ENCODE measurements at places on chromosomes 11 and 22.
A peak's percentile ranks its signal among the peaks of the same experiment; 100 is the strongest.

- DNase-seq = no peak
Observed at GRCh38 chr11:107494055-107494454, 36.4 kb upstream of the CWF19L2 start.

DNA sequence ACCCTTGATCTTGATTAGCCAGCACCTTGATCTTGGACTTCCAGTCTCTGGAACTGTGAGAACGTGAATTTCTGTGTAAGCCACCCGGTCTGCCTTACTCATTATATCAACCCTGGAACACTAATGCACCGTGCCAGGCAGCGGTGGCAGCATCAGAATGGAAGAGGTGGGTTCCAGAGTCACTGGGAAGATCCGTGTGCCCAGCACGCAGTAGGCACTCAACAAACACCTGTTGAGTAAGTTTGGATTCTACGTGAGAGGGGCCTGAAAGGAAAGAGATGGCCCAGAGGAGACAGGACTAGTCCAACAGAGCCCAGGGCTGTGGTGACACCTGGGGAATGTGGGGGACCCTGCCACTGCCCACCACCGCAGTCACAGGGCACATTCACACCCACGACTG is 6.6 kb upstream of the UPK3A start:
- no peak for DNase-seq

- DNase-seq = no peak
Observed at GRCh38 chr11:7457211-7457610, 28.1 kb upstream of the OLFML1 start.

DNA sequence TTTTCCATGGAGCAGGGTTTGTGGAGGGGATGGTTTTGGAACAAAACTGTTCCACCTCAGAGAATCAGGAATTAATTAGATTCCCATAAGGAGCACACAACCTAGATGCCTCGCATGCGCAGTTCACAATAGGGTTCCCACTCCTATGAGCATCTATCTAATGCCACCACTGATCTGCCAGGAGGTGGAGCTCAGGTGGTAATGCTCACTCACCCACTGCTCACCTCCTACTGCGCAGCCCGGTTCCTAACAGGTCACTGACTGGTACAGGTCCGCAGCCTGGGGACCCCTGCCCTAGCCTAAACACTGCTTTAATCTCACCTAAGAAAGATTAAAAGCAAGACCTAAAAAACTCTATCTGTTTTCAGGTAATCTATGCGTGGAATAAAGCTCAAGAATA is 553.0 kb downstream of the JRKL start:
- DNase-seq = no peak

DNA sequence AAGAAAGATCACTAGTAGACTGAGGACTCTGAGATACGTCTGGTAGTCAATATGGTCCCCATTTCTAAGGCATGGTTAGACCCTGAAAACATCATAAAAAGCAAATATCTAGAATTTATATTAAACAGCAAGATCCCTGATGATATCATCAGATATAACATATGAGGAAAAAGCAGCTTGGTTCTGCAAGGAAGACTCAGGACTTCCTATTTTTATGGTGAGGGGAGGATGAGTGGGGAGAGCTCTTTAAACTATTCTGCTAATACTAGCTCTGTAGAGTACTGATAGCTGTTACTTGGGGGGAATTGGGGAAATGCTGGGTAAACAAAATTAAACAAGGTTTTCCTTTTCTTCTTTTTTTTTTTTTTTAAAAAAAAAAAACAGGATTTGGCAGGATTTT is 235.8 kb downstream of the SWAP70 start:
- no peak for DNase-seq

GRCh38 chr11:122653916-122654585 is 1.5 kb upstream of the UBASH3B start:
- no peak for DNase-seq

DNA sequence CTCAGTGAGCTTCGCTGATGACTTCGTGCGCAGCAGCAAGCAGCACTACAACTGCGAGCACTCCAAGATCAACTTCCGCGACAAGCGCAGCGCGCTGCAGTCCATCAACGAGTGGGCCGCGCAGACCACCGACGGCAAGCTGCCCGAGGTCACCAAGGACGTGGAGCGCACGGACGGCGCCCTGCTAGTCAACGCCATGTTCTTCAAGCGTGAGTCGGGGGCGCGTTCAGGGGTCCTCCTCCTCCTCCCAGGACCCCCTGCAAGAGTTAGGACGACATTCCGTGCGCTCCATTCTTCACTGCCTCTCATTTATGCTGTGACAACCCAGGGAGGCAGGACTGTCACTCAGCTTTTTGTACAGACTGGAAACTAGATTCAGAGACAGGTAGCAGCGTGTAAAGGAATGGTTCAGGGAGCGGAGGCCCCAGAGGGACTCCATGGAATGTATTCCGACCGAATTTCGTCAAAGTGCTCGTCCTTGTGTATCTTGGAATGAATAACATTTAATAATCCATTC is 4.8 kb downstream of the SERPINH1 start:
- DNase-seq = no peak

- no peak for DNase-seq
Observed at GRCh38 chr11:93659841-93660240, 1.6 kb upstream of the CEP295 start.

GRCh38 chr22:35622191-35622913 is 5.2 kb upstream of the MB start:
- DNase-seq = peak; percentile 63

DNA sequence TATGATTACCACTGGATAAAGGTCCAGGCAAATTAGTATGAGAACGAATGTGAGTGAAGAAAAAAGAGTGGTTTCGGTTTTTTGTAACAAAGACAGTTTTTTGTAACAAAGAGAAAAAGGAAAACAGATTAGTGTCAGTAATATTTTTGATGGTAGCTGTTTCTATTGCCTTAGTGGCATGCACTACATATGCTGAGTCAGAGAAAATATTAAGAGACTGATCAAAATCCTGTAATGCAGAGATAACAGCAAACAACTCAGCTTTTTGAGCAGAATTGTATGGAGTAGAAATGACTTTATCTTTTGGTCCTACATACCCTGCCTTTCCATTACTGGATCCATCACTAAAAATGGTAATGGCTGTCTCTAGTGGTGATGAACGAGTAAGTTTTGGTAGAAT is 22.7 kb upstream of the MTNR1B start:
- DNase-seq = no peak

- DNase-seq = no peak
Observed at GRCh38 chr11:13674799-13675509, 6.5 kb downstream of the FAR1 start.

- no peak for DNase-seq
Observed at GRCh38 chr11:101034076-101034475, 95.5 kb downstream of the PGR start.

- peak; percentile 29 for DNase-seq
Observed at GRCh38 chr11:48036466-48036865, 56.1 kb downstream of the PTPRJ start.

GRCh38 chr11:11420191-11420898 is 67.3 kb upstream of the CSNK2A3 start:
- DNase-seq = no peak

Data from NCI-H82 (cell line).